ENCODE measurements at places on chromosomes 5 and 9. TPM values are rescaled to one million over a fixed set of nuclear protein-coding genes. Genes with fewer than 3 reads are reported as not detected.

CTNND2 gene
- total RNA-seq, result 0.36 TPM

DNM1 gene
- total RNA-seq, result 40.2 TPM

GRCh38 chr9:78566948-78567675 lies 270.2 kb downstream of the PSAT1 start:
- no peak for DNase-seq

DNA sequence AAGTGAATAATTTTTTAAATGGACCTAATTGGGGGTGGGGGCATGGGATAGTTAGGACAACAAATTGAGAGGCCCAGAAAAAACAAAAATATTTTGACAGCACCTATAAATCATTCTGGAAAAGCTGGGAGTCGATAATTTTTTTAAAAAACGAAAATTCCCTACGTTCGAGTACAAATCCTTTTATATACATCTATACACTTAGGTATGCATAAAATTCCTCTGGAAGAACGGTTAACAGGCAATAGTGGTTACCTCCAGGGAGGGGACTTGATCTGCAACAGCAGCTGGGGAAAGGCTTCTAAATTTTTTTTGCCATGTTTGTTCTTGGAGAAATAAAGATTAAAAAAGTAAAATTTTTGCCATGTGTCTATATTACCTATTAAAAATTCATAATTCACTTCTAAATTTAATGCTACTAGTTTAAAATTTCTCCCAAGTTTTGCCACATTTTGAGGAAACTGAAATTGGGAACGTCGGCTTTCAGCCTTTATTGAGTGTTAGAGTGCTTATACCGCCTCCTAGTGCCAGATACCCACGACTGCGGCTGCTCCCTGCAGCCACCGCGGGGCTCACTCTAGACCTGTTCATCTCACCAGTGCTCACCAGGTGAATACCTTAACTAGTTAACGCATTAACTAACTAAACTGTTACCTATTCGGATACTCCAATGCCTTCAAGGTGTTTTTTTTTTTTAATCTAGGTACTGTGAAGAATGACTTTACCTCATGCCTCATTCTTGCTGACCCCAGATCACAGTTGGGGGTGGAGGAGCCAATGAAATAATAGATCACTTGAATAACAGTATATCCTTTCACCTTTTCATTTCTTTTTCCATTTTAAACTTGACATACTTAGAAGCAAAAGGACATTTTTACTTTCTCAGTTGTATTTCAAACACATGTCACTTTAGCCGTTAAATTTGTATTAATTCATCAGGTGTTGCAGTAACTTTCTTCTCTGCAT lies 1.8 kb upstream of the BHMT start:
- no peak for DNase-seq

PLAC8L1 gene
- not detected for total RNA-seq

COL5A1 gene
- 24.2 TPM for total RNA-seq
